HT1080 (cell line): ENCODE measurements at places on chromosomes 6 and 20.

DNA sequence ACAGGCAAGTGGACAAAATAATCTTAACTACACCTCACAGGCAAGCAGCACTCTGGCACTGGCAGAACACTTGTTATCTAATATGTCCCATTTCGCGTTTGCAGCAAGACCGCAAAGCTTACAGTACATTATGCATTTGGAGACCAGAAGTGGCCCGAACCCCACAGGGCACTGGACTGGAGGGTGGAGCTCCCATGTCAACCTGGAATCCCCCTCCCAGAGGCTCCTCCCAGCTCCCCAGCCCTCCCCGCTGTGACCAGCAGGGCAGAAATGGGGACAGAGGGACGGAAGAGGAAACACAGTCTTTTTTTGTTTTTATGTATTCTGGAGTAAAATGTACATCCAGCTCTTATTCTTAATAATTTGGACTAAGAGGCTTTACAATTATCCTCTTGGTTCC is 263.7 kb downstream of the SMOC2 start:
- no peak for DNase-seq

GRCh38 chr6:109420751-109421150 is 19.7 kb downstream of the PPIL6 start:
- no peak for DNase-seq

- no peak for DNase-seq
Observed at GRCh38 chr6:145189836-145190235, 545.5 kb downstream of the EPM2A start.

DNA sequence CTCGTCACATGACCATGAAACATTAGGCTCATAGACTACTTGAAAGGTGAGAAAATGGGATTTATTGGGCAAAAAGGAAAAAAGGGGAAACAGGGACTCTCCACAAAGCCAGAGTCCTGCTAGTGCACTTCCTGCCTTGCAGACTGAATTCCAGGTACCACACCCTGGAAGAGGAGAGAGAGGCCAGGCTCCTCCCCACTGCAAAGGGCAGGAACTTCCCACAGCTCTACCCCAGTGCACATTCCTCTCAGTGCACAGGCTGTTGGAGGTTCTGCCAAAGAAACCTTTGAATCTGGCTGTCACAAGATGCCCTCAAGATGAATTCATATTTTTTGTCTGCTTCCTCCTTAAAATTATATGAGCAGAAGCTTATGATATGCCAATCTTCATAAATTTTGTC is 920.4 kb upstream of the GJE1 start:
- DNase-seq, result no peak

DNA sequence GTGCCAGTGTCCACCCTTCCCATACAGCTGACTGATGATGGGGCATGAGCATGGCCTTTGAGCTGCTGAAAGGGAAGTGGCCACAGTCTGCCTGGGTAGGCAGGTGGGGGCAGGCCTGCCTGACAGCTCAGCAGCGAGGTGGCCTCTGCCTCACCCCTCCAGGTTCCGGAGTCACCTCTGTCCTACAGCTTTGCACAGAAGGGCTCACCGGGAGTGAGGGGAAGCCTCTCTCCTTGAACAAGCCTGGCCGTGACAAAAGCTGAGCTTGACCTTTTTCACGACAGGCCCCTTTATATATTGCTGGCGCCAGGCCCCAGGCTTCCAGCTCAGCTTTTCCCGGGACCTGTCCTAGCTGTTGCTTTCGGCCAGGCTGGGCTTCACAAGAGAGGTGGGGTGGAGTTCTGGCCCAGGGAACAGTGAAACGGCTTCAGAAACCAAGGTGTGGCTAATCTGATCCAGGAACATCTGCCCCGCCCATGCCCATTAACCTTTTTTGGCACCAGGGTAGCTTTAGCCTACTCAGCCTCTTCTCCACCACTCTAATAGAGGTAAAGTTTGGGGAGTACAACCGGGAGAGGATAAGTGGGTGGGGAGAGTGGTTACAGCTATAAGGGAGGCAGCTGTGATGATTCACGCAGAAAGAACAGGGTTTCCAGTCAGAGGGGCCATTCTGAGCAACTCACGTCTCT is 42.9 kb downstream of the C6orf132 start:
- peak; percentile 78 for DNase-seq

- no peak for DNase-seq
Observed at GRCh38 chr6:75167851-75168250, 38.0 kb downstream of the COL12A1 start.

DNA sequence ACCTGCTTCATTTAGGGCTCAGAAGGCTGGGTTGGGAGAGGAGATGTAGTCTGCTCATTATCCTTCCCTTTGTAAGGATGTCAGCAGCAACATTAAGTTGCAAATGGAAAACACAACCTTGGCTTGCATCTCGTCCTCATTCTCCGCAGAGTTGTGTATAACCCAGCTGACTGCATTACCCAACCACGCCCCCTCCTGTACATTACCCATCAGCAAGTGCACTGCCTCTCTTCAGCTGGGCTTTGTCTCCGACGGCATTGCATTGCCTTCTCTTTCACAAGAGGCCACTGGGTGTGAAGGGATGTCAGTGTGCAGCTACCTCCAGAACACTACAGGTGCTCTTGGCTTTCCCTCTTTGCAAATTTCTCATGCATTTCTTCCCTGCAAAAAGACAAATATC is 128.7 kb upstream of the TSHZ2 start:
- DNase-seq, result no peak

DNA sequence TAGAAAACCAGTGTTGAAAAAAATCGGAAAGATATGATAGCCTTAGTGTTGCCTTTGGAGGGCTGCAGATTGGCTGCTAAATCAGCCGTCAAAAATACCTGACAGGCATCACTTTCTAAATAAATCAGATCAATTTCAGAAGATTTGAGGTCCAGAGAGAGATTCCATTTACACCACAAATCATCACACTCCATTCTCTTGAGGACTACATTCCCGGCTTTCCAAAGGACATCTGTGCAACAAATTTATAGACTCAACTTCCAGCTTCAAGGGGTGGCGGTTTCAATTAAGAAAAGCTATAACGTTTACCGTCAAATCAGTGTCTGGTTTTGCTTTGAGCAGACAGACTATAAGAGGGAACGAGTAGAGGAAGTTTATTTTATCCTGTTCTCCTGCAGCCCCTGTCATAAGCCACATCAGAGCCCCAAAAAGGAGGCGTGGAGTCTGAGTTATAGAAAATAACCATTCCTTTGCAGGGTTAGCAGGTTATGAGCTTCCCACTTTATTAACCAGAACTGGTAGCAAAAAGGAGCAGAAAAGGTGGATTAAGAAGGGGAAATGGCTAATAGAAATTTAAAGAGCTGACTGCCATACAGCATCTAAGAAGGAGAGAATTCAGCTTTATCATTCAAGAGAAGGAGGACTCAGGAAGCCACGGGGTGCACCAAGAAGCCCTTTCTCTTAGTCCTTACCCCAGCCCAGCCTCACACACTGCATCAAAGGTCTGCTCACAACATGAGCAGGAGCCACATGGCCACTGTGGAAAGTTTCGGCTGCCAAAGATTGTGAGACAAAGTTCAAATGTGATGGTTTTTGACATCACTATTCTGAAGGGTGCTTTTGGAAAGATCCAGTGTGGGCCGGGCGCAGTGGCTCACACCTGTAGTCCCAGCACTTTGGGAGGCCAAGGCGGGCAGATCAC is 12.9 kb upstream of the UQCC2 start:
- DNase-seq, result no peak

DNA sequence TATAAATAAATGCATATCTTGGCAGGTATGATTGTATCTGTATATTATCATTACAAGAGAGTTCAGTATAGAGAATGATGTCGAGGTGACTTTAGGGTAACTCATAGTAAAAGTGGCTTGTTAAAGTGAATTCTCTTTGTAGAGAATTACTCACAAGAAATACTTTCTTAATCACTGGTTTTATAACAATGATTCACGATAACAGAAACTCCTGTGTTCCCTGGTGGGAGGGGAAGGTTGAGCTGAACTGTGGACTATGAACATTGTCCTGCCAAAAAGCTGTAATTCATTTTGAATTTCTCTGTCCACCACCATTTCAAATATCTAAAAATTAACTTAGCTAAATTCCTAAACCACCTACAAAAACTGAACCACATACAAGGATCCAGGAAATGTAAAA is 7.7 kb downstream of the TPMT start:
- DNase-seq, result peak; percentile 65

DNA sequence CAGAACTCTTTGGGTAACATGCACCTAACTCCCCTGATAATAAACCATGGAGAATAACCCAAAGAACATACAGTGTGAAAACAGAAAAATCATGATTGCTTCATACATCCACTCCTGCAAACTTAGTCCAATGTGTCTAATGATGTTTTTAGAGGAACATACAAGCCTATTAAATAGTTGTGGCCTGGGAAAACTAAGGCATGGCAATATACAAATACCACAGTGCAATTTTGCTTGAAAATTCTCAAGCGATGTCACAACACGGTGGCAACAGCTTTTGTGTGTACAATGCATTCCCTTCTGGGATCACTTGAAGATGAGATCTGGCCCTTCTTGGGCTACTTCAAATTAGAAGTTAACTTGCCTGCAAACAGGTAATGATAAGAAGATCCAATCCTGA is 16.7 kb downstream of the MAP3K5 start:
- DNase-seq, result no peak

DNA sequence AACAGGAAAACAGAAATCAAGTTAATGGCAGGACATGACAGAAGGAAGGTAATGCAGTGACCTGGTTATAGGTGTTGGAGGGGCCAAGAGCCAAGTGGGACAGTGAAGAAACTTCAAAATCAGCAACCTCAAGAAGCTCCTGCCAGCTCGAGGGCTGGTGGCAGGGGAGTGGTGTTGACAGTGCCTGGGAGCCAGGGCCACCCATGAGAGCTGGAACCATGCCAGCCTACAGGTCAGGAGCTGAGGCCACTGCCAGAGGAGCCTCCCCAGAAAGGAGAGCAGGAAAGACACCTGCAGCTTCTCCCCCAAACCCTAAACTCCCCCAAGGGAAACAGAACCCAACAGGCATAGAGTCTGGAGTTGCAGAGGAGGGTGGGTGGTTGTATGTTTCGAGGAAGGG is 262.1 kb downstream of the LRFN2 start:
- no peak for DNase-seq

DNA sequence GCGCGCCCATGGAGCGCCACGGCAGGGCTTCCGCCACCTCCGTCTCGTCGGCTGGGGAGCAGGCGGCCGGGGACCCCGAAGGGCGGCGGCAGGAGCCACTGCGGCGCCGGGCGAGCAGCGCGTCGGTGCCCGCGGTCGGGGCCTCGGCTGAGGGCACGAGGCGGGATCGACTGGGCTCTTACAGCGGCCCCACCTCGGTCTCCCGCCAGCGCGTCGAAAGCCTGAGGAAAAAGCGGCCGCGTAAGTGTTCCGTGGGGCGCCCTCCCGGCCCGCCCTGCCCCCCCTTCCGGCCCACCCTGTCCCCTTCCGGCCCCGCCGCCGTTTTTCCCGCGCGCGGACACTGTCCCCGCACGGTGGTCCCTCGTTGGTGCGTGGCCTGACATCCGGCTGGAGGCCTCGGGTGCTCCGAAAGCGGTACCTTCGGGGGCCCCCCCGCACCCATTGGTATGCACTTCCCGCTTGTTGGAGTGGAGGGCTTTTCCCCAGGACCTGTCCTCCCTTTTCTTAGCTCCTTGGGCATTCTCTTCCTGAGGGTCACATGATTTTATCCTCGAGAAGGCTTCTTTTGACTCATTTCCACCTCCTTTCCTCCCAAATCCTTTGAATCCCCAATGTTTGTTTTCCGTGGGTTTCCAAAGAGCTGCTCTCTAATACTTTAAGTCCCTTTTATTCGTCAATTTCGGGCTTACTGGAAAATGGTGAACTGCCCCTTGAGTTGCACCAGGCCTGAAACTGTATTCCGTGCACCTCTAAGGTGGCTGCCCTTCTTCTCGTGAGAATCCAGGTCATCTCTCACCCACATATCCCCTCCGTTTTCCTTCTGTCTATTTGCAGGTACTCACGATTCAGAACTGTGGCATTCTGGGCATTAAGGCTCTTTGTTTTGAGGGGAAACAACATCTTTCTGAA is 556 bp downstream of the PANK2 start:
- peak; percentile 40 for DNase-seq

GRCh38 chr6:170144571-170145271 is 146.2 kb downstream of the DLL1 start:
- no peak for DNase-seq

DNA sequence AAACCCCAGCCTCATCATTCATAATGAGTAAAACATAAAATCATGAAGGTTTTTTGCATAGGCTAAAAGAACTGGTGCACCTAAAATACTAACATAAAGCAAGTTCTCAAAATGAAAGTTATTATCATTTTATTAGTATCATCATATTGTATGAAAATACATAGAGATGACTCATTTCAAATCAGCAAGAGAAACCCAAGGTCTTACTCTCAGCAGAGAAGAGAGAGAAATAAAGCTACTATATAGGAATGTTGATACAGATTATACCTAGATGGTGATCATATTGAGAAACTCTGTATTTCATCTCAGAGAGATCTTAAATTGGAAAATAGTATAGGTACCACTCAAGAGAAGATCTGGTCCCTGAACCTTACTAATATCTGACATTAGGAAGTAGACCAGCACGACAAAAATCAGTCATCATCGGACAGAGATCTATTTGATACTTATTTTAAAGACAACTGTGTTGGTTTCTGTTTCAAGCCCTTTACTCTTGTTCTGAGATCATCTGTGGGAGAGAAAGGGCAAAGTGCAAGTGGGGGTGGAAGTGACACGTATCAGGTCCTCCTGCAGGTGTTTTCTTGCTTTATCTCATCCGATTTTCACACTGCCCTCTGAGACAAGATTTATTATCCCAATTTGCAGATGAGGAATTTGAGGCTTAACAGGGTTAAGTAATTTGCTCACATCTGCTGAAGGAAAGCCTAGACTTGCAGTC is 532.3 kb downstream of the MAFB start:
- DNase-seq, result no peak

GRCh38 chr6:32166411-32167061 is 2.1 kb downstream of the EGFL8 start:
- no peak for DNase-seq

- no peak for DNase-seq
Observed at GRCh38 chr6:158047127-158047518, 65.5 kb downstream of the SYNJ2 start.

DNA sequence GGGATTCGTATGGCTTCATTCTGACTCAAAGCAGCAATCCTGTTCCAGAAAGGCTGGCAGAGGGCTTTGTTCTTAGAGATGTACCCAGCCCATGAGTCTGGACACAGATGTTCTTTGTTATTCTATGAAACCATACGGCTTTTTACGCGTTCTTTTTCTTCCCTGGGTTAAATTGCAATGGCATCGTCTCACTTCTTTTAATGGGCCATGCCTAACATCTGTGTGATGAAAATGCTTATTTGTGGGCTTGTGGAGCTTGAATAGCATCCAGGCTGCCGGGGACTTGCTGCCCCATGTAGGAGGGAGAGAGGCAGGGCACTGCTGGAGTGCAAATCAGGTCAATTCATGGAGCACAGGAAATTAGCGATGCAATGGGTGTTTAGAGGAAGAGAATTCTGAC is 19.4 kb downstream of the FAM50B start:
- DNase-seq, result no peak

- DNase-seq, result no peak
Observed at GRCh38 chr20:25220810-25221591, 25.5 kb downstream of the ENTPD6 start.

- DNase-seq, result no peak
Observed at GRCh38 chr6:78953798-78954197, 86.4 kb downstream of the IRAK1BP1 start.

GRCh38 chr20:49711667-49711987 is 2.1 kb downstream of the B4GALT5 start:
- DNase-seq, result no peak
